ENCODE measurements at places on chromosomes 7 and 10.

DNA sequence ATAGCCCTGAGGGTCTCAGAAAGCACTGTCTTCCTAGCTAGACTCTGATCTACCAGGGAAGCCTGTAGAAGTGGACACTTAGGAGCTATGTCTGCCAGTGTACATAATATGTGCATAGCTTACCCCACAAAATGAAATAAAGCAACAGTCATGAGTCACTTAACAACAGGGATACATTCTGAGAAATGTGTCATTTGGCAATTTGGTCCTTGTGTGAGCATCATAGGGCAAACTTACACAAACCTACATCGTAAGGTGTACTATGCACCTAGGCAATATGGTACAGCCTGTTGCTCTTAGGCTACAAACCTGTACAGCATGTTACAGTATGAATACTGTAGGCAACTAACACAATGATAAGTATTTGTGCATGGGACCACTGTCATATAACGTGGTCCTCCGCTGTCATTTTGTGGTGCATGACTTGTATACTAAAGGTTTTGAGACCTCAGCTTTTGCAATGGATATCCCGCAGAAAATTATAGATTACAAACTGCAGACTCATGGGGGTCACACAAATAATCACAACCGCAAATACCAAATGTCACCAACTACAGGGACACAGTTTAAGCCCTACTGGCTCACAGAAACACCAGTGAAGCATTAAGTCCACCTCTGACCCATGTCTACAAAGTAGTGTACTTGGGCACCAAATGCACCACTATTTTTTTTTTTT lies 1.7 kb downstream of the URGCP start:
- DNase-seq, result no peak

DNA sequence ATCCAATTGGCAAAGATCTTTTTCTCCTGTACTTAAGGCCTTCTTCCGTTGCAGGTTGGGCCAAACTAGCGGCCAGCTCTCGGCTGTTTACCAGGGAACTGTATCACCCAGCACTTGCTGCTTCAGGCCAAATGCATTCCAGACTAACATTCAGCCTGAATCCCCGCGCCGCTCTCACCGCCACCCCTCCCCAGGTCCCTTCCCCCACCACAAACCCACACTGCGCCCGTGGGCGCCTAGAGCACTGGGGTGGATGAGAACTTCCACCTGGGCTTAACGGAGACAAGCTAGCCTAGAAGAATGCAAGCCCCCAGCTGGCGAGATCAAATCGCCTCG lies 676 bp downstream of the TCAF1 start:
- DNase-seq, result no peak

DNA sequence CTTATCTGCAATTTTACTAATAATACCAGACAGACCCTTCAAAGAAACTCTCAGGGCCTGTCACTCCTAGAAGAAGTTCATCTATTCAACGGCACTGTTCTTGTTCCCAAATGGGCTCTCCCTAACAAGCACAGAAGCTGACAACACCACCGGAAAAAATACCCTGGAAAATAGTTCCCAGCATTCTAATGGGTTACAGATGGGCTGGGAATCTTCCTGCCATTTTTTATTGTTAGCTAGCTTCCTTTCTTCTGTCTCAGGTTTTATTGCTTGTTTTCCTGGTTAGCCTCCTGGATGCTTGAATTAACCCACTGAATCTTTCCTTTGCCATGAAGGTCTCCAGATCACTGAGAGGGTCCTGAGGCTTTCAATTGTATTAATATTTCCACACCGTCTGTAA lies 689.8 kb upstream of the NRP1 start:
- DNase-seq, result no peak

DNA sequence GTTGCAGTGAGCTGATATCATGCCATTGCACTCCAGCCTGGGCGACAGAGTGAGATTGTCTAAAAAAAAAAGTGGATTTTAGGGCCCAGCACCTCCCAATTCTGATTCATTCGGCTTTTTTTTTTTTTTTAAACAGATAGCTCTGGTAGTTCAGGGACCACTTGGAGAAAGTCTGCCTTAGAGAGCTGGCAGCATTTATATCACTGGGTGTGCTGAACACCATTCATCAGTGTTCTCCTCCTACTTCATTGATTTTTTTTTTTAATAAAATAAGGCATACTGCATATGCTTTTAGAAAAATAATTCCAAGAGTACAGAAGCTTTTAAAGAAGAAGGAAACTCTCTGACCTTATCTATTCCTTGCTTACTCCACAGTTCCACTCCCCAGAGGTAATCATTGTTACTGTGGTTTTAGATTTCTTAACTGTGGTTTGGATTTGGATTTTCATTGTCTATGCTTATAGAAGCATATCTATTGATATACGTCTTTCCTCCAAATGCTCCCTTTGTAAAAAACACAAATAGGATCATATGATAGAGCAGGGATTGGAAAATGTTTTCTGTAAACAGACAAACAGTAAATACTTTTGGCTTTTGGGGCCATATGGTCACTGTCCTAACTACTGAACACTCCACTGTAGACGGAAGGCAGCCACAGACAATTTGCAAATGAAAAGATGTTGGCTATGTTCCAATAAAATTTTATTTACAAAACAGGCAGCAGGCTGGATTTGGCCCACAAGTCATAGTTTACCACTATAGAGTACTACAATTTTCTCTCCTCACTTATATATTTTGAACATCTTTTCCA lies 21.1 kb upstream of the SAR1A start:
- DNase-seq, result no peak

DNA sequence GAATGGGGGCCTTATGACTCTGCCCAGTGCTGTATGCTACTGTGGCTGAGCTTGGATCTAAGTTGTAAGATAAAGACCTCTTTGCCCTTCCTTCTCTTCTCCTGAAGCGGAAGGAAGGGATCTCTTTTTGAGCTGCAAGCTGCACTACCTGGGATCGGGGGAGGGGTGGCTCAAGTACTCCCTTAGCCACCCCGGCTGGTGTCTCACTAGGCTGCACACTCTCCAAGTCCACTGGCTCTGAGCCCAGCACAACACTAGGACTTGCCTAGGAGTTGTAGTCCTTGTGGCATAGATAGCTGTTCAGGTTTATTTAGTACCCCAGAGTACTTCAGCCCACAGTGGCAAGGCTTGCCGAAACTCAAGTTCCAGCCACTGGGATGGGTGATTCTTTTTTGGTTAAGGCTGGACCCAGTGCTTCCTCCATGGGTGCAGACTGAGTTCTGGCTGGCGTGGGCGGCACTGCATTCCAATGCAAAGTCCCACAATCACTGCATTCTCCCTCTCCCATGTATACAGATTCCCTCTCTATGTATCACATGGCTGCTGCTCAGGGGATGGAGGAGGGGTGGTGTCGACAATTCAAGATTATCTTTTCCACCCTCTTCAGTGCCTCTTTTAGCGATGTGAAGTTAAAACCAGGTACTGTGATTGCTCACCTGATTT lies 76.2 kb upstream of the SLC25A13 start:
- DNase-seq, result no peak

- DNase-seq, result no peak
These were observed 19.9 kb upstream of the POLR1F start for GRCh38 chr7:19728716-19729115.

GRCh38 chr7:99014113-99014985 lies 129.6 kb downstream of the SMURF1 start:
- no peak for DNase-seq

DNA sequence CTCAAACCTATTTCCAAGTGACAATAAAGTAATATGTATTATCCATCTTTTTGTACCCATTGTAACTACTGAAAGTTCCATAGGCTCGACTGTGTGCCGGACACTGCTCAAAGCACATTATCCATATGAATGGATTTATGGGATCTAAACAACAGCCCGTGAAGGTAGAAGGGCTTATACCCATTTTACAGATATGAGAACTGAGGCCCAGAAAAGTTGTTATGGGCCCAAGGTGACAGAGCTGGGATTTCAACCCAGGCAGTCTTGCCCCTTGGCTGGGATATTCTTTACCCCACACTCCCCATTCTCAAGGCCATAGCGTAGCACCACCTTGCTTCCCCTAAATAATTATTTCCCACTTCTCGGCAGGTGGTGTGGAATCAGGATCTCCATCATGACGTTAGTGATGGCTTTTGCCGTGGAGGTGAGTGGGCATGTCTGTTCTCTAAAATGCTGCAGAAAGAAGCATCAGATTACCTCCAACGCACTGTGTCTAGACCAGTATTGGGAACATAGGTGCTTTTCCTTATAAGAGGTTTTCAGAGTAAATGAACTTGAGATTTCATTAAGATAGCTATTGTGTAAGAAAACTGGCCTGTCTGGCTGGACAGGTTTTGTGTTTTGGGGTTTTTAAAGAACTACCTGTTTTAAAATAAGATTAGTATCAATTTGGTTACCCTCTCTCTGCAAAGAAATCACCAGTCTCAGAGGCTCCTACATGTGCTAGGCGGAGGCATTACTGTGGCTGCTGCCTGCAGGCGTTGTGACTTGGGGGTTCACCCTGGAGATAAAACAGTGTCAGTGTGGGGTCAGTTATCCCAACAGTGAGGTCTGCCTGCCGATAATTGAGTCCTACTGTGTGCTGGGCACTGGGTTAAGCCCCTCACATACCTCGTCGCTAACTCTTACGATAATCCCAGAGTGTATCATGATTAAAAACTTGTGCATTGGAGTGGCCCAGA lies 85.1 kb upstream of the SDK1 start:
- DNase-seq, result no peak

- no peak for DNase-seq
These were observed 71.1 kb downstream of the INSYN2A start for GRCh38 chr10:127125331-127125730.

GRCh38 chr7:98323597-98324322 lies 42.3 kb downstream of the BRI3 start:
- DNase-seq, result no peak

DNA sequence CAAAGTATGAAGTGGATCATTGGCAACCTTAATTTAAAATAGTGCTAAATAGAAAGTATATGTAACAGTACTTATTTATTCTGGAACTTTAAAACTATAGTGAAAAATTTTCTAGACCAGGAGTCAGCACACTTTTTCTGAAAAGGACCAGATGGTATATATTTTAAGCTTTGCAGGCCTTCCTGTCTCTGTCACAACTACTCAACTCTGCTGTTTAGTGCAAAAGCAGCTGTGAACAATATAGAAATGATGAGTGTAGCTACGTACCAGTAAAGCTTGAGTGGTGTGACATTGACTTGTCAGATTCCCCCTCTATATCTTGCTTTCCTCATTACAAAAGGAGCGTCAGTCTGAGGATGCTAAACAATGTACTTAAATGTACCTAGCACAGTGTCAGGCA lies 88.1 kb upstream of the IGFBP3 start:
- DNase-seq, result no peak

DNA sequence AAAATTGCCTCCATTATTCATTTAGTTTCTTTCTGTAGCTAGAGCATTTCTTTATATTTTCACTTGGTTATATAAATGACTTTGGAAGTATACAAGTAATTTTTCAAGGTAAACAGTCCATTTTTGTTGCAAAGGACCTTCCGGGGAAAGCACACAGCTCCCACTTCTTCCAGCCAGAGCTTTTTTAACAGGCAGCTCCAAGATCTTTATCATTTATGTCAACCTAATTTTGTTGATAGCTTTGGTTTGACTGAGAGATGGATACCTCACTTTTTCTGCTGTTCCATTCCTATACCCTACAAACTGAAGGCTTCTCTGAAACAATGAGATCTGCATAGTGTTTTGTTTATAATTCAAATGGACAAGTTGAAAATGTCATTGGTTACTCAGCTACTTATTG lies 49.3 kb upstream of the RAB11FIP2 start:
- DNase-seq, result no peak

- no peak for DNase-seq
These were observed 1326.3 kb downstream of the XPNPEP1 start for GRCh38 chr10:108597031-108597430.

DNA sequence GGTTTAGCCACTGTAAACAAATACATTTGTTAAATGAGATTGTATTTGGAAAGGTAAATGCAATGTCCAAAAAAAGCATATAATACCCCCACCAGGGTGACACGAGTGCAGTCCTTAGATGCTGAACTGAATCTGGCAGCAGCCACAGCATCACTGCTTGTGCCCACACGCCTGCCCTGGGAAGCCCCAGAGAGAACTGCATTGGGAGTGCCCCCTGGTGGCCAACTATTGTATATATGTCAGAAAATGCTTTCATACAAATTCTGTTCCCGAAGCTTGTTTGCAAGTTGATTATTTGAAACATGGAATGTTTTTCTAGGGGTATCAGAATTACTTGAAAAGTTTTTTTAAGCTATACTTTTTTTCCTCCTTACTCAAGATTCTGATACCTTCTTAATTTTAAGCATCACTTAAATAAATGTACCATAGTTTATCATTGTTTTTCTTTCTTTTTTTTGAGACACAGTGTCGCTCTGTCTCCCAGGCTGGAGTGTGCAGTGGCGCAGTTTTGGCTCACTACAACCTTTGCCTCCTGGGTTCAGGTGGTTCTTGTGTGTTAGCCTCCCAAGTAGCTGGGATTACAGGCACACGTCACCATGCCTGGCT lies 50.1 kb downstream of the LANCL2 start:
- peak; percentile 81 for DNase-seq

- DNase-seq, result no peak
These were observed 109.8 kb upstream of the SEMA3A start for GRCh38 chr7:84304407-84304806.

DNA sequence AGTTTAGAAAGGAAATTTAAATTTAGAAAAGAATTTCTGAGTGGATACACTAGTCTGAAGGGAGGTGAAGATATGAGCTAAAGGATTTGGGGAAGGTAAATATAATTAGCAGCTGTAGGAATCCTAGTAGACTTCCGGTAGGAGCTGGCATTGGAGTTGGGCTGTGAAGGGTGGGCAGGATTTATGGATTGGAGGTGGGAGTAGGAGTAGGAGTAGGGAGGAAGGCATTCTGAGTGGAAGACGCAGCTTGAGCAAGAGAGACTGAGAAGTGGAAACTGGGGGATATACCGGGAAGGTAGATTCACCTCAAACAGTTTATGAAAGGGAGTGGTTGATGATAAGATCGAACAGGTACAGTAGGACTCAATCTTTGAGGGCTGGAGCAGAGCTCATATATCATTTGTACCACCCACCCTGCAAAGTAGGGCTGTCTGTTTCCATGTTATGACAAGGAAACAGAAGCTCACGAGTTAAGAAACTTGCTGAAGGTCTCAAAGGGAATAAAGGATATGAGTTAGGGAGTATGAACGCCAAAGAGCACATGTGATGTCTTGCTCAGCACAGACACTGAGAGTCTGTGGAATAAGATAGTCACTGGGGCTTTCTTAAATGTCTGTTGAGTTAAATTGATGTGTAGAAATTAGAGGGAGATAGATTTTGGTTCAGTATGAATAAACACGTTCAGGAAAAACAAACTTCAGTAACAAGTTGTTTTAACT lies 81.6 kb downstream of the RPS24 start:
- DNase-seq, result no peak
